ENCODE measurements at places on chromosomes 16 and 17.

DNA sequence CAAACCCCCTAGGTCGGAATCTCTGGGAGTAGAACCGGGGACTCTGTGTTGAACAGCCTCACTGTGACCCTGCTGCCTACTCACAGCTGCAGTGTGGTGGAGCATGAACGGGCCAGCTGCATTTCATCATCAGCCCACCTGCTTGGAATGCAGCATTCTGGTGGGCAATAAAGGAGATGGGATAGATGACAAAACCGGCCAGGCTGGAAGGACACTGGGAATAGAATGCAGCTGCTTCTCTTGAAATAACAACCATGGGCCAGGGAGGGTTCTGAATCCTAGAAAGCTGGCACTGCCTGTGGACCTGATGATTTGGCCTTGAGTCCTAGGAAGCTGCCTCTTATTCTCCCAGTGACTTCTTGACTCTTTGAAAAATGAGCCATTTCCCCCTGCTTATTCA is 23.5 kb downstream of the CFAP97D1 start:
- no peak for DNase-seq

DNA sequence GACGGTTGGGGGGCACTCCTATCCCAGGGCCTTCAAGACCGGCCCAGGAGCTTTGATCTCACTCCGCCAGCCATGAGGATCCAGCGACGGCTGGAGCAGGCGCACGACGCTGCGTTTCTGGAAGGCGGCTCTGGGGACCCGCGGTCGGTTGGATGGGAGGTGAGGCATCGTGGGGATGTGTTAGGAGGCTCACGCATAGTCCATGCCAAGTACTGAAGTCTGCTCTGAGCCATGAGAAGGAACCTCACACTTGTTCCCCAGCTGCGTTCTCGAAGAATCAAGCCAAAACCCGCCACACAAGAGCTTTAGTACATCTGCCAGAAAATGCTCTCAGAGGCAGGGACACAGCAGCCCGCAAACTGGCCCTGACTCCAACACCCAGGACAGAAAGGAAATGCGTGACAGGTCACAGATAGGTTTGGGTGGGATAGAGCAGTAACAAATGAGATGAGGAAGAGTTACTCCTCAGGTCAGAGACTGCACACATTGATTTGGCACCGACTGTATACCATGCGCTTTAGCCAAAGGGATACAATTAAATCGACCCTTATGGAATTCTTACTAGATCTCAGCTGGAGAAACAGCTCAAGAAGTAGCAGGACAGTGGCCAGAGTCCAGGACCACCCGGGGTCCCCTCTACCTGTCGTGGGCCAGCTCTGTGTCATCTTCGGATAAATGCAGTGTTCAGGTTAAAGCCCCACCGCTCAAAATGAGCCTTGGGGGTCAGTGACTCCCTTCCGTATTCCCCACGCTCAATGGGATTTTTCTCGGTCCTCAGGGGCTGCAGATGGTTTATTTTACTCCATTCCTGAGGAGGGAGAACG is 6.7 kb upstream of the GSG1L start:
- no peak for DNase-seq

DNA sequence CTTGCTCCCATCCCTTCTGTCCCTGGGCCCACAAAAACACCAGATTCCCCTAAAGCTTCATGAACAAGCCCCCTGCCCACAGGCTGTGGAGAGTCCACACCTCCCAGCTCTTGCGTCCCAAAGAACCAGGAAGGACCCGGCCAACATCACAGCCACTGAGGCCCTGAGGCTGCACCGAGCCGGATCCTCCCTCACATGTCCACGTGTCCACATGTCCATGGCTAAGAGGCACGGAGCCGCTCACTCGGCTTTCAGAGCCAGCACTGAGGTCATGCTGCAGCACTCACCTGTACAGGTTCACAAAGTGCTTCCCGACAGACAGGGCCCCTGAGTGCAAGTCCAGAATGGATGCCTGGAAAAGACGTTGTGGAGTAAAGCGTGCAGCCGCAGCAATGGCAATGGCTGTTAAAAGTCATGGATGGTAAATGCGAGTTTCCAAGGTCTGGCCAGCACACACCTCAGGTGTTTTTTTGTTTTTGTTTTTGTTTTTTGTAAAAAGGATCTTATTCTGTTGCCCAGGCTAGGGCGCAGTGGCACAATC is 11.9 kb upstream of the HEXD start:
- DNase-seq, result no peak

- no peak for DNase-seq
These were observed 55.1 kb downstream of the WNT3 start for GRCh38 chr17:46763416-46763815.

- no peak for DNase-seq
These were observed 575.5 kb upstream of the C16orf82 start for GRCh38 chr16:26491101-26491670.

DNA sequence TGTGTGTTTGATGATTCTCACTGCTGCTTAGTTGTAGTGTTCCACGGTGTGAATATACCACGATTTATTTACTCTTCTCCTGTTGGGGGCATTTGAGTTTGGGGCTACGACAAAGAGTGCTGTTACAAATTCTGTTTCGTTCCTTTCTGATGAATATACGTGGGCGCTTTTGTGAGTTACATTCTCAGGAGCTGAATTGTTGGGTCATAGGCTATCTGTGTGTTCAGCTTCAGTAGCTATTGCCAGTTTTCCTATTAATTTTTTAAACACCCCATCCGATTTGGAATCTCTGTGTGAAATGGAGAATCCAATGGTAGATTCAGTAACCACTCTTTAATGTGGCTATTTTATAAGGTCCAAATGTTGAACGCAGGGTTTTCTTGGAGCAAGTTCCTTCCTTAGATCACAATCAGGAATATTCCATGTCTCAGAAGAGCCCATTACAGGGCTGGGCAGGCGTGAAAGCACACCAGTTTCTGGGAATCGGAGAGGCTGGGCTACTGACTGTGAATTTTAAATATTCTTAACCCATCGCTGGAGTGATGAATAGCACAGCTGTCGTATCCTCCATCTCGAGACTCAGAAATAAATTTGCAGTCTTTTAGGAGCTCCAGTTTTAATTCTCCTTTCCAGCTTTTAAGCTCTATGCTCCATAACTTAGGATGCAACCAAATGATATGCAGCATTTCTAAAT is 115.9 kb downstream of the PITPNC1 start:
- DNase-seq, result no peak

- DNase-seq, result no peak
These were observed 27.5 kb downstream of the WSB1 start for GRCh38 chr17:27321372-27321771.

- DNase-seq, result no peak
These were observed 31.5 kb downstream of the RAB11FIP3 start for GRCh38 chr16:456891-457483.

- no peak for DNase-seq
These were observed 16.2 kb upstream of the PSMD7 start for GRCh38 chr16:74280448-74280847.

GRCh38 chr17:8438441-8438840 is 2.8 kb downstream of the NDEL1 start:
- no peak for DNase-seq

DNA sequence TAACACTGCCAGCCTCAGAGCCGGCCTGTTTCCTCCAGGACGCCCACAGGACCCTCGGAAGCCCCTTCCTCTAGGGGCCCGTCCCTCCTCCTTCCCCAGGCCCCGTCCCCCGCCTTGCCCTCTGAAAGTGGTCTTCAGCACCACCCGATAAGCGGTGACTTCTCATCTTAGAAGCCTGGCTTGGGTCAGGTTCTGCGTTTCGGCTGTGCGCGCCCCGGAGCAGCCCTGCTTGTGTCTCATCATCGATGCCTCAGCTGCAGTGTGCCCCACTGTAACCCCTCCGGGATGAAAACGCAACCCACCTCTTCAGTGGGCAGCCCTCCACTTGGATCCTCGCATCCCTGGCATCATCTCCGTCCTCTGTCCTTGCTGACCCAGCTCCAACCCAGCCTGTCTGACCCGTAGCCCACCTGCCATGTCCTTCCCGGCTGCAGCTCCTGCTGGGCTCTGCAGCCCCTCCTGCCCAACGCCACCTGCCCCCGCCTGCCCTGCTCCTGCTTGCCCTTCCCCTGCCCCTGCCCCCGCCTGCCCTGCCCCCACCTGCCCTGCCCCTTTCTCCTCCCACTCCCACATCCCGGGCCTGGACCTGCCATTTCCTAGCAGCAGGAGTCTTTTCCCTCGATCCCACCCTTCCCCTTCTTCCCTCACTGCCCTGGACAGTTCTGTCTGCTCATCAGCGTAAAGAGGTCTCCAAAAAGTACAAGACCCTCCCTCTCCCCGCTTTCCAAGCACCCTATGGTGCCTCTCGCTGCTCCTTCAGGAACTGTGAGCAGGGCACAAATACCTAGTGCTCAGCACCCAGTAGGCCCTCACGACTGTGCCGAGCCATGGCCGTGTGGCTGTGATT is 112.5 kb upstream of the CHMP6 start:
- no peak for DNase-seq

DNA sequence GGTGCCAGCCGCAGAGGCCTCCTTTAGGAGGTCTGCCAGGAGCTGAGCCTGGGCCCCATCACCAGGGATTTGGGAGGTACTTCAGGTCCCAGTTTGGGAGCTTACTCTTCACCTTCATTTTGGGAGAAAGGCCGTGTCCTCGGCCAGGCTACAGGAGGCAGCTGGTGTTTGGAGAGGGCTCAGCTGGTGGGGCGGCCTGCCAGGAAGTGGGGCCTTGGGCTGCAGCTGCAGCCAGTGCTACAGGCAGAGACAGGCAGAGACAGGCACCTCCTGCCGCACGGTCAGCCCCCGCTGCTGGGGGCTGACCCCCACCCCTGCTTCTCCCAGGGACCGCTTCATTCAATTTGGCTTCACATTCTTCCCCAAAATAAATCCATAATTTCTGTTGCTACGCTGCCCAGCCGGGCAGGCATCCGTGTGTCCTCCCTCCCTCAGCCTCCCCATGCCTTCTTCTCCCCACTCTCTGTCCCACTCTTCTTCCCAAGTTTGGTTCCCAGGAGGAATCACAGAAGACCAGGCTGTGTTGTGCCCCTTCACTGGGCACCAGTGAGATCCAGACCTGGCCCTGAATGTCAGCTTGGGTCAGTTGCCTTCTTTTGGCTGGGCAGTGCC is 6.1 kb downstream of the TMEM235 start:
- DNase-seq, result no peak

- DNase-seq, result no peak
These were observed 11.6 kb downstream of the TEKT5 start for GRCh38 chr16:10683170-10683569.

DNA sequence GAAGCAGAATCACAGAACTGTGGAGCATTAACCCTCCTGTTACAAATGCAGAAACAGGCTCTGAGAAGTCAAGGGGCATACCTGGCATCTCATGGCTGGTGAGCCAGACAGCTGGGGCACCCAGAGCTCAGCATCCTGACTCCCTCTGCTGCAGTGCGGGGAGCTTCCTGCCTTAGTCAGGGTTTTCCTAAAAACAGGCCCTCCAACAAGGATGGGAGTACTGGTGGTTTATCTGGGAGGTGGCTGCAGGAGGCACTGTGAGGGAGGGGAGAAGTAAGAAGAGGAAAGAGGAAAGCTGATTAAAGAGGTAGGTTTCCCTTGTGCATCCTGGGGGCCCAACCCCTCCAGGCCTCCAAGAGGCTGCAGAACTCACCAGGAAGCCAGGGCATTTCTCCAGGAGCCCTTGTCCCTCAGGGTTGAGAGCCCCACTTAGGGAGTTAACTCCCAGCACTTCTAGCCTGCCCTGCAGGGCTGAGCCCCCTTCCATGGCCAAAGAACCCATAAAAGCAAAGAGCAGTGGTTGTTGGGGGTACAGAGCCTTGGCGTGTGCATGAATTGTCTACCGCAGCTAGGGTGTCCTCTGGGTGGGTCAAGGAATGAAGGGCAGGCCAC is 261.5 kb upstream of the RPL38 start:
- DNase-seq, result no peak

DNA sequence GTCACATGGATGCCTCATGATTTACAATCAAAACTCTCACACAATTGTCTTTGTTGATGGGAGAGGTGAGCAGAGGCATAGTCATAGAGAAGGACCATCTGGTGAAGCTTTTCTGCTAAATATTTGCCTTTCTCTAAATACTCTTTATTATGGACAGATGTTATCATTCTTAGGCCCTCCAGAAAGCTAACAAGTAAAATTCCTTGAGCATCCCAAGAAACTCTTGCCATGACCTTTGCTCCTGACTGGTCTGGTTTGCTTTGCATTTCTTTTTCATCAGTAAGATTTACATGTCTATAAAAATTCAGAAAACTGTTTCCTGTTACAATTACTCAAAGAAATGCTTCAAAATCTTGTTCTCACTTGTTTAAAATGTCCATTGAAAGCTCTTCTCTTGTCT is 1336.6 kb upstream of the CDH8 start:
- DNase-seq, result no peak

DNA sequence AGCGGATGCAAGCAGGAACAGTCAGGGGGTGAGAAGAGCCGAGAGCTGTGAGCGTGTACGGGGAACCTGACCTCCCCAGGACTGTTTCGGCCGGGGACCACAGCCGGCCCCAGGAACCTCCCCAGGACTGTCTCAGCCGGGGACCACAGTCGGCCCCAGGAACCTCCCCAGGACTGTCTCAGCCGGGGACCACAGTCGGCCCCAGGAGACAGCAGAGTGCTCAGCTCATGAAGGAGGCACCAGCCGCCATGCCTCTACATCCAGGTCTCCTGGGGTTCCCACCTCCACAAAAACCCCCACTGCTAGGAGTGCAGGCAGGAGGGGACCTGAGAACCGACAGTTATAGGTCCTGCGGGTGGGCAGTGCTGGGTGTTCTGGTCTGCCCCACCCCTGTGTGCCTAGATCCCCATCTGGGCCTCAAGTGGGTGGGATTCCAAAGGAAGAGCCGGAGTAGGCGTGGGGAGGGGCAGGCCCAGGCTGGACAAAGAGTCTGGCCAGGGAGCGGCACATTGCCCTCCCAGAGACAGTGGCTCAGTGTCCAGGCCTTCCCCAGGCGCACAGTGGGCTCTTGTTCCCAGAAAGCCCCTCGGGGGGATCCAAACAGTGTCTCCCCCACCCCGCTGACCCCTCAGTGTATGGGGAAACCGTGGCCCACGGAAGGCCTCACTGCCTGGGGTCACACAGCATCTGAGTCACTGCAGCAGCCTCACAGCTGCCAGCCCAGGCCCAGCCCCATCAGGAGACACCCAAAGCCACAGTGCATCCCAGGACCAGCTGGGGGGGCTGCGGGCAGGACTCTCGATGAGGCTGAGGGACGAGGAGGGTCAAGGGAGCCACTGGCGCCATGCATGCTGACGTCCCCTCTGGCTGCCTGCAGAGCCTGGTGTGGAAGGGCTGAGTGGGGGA is 4.3 kb downstream of the RHBDF1 start:
- DNase-seq, result no peak

DNA sequence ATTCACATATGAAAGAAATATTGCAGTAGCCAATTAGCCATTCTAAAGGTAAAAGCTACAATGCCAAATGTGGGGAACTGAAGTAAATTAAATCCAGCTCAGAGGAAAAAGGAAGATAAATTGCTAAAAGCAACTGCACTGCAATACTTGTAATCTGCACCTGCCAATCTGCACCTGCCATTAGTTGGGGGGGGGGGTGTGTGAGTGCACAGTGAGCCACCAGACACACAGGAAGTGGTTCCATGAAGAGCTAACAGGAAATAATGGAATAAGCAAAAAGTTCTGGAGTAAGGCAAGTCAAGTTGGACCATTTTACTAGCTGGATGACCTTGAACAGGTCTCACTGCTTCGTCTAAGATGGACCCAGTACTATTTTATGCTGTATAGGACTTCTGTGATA is 191.8 kb downstream of the PARN start:
- DNase-seq, result no peak
